ENCODE measurements at places on chromosomes 6 and 20.

DNA sequence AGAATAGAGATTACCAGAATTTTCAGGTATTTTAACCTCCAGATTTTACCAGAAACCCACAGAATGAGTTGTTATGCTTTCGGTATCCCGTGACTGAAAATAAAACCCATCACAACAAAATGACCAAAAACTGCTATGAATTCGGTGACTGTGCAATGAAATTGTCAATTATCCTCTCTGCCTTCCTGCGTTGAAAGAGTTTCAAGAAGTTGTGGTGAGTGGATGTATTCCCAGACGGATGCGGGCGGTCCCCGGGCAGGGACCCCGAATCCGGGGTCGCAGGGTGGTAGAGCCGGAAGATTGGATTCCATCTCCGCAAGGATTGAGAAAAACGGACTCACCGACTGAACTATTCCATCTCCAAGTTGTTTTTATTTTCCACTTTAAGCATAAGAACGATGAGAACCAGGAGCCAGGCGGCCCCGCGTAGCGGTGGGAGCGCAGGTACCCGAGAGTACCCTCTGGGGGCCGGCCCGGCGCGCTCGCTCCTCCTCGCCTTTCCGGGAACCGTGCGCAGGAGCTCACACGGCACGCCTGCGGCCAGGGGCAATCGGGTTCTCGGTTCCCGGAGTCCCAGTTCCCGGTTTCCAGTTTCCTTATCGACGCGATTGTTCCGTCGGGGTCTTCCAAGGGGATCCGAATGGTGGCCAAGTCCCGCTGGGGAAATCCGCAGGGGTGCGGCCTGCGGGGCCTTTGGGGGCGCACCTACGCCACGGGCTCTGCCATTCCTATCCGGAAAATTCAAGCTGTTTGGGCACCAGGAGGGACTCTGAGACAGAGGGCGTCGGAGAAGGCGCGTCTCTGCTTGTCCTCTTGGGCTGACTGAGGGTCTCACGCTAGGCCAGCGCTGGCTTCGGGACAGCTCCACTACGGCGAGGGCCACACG lies 104.9 kb upstream of the PRDM1 start:
- no peak for DNase-seq

DNA sequence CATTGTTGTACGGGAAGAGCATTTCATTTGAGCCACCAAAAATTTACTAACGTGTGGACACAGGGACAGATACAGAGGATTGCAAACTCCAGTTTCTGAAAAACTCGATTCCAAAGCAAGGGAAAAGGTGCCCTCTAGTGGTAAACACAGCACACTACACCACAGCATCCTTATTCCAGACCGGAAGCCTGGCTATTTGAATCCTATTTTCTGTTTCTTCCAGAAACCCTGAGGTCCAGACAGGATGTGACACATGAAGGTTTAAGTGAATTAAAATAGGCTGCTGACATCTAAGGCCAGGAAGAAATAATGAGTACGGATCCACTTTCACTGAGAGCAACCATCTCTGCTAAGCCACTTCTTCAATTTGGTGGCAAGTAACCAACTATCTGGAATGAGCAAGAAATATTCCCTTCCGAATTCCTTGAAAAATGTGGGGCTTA lies 31.8 kb upstream of the GMPR start:
- DNase-seq = no peak

DNA sequence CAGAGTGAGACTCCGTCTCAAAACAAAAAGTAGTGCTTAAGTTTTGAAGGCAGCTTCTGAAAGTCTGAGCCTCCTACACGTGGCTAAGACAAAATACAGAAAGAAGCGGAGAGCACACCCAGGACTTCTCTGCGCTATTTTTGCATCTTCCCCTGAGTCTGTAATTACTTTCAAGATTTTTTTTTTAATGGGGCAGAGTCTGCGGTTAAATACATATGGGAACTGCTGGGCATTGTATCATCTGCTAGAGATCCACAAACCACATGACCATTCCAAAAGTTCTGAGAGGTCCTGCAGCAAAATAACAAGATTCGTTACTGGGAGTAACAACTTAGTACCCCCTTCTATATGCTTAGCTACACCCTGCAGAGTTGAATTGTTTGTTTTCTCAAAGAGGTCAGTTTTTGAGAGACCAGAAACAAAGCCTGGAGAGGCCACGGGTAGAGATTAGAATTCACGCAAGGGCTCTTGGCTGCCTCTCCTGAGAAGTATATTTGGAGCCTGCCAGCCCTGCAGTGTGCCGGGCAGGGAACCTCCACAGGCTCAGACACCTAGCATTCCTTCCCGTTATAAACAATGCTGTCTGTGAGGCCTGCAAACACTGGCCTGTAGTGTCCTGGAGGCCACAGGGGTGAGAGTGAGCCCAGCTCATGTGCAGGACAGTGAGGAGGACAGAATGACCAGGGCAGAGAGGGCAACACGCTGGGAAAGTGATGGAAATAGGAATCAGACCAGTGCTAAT lies 48.2 kb upstream of the FAM50B start:
- no peak for DNase-seq

GRCh38 chr6:133590196-133590595 lies 298.7 kb upstream of the TCF21 start:
- DNase-seq = no peak

DNA sequence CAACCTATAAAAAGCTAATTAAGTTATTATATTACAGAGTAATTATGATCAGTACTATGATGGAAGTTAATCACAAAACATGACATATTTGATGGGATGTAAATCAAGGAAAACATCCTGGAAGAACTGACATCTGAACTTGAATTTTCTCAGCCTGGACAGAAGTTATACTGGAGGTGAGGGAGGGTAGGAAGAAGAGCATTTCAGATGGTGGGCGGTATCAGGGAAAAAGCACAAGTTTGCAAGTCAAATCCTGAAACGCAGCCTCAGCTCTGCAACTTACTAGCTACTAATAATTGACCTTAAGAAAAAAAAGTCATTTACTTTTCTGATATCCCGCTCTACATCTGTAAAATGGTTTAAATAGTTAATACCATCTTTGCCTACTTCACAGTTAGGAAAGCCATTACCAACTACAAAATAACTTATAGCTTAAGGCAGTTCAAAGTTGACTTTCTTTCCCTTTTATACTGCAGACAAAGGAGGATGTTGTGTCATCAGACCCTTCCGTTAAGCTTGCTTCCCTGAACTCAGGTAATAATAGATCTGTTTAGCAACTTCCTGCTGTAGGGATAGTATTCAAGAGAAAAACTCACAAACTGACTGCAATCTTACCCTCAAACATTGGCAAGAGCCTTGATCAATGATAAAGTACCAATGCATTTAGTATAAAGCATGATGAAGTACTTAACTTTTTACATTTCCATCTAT lies 21.0 kb downstream of the NOL7 start:
- no peak for DNase-seq

DNA sequence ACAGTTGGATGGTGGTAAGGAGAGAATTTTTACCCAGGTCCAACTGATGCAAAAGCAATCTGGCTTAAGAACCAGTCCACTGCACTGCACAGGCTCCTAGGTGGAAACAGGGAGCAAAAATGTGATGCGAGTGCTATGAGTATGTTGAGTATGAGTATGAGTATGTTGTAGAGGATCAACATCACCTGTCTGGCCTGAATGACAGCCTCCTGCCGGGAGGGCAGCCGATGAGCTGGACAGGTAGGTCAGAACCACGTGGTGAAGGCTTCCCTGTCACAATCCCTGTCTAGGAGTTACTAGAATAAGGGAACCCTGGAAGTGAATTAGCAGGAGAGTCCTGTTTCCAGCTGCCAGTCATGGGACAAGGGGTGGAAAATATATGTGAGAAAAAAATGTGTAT lies 44.3 kb upstream of the SNX9 start:
- no peak for DNase-seq
